ENCODE measurements at places on chromosomes 2 and 18.
A peak's percentile ranks its signal among the peaks of the same experiment; 100 is the strongest.

DNA sequence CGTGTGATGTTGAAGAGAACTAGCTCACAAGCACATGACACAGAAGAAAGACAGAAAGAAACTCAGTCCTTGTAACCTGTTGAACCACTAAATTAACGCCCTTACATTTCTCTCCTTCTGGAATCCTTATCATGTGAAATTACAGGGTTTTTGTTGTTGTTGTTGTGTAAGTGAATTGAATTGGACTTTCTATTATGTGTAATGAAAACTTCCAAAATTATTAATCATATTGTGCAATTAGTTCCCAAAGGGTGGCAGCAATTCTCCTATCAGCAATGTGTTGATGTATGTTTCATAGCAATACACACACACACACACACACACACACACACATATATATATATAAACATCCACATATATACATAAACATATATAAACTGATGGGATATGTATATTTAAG is 402.2 kb upstream of the TCF4 start:
- DNase-seq = no peak

DNA sequence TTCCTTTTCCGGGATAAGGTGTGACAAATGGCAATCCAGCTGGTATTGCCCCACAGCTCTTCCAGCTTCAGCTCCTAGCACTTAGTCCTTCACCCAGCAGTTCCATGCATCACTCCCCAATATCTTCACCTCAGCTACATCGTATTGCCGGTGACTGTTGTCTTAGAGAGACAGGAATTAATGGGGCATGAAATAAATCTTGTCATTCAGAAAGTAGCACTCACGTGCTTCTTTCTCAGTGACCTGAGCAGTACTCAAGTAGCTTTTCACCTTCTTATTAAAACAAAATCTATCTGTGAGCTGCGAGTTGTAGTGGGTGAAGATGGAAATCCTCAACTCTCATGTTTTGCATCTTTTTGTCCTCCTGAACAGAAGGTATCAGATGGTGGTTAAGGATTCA is 72.8 kb downstream of the PTH2R start:
- no peak for DNase-seq

DNA sequence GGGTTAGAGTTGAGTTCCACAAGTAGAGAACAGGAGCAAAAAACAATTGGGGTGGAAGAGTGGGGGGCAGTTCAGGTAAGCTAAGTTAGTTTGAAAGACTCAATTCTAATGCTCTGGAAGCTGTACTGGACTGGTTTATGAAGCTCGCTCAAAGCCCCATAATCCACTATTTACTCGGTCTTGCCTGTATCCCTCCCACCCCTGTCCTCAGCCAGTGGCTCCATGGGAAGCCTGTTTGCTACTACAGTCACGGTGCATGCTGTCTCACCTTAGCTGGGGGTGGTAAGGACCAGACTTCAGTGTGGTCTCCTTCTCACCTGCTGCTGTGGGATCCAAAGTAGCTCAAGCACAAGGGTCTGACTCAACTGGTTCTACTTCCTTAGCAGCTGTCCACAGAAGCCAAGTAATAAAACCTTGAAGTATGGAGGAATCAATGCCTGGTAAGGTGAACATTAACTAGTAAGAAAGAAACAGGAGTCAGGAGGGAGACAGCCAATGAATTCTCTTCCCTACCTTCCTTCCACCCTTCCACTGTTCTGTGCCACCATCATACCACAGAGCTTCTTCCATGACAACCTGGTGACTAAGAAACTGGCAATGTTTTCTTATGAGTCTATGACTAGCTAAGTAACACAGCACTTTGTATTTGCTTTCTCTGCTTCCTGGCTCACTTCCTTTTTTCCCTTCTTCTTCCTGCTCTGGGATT is 230.8 kb downstream of the SRBD1 start:
- no peak for DNase-seq

DNA sequence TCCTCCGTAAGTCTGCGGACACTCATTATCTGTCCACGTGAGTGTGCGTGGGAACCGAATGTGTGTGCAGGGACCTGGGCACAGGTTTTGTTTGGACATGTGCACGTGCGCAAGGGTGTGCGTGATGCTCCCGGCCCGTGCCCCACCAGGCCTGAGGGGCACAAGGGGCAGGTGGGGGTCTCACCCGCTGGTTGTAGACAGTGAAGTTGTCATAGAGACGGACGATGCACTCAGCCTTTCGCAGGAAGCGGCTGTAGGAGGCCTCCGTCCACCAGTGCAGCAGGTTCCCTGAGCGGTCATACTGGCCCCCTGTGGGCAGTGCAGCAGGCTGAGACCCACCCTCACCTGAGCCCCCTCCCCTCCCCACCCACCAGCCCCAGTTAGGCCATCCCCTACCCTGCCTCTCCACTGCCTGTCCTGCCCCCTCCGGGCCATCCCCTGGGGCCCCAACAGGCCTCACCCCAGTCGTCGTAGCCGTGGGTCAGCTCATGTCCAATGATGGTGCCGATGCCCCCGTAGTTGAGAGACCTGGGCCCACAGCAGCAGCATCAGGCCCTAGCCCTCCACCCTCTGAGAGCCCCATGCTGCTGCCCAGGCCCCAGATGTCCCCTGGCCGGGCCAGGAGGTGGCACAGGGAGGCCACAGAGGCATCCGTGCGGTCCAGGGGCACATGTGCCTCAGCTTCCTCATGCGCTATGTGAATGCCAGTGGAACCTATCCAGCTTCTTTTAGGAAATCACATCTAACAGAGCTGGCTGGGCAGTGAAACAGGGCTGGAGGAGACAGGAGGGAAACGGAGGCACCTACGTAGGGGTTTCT is 6.1 kb downstream of the ECEL1 start:
- DNase-seq = no peak

- no peak for DNase-seq
These were observed 162.3 kb upstream of the CCDC68 start for GRCh38 chr18:55121397-55122170.

- DNase-seq = no peak
These were observed 33.4 kb upstream of the SERPINB7 start for GRCh38 chr18:63741769-63742168.

DNA sequence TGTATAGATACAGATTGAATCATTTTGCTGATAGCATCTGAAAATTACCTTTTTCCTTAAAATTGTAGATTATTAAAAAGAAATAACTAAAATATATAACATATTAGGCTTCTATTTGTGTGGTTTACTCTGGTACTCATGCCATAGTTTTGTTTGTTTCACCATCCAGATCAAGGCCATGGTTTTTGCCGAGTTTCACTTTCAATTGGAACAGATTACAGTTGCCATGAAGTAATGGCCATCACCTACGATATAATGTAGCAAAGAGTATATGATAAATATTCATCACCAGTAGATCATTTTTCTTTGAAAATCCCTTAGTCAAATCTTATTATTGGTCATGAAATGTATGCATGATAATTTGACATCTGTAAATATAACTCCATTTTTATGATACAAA is 11.9 kb upstream of the DNAH7 start:
- no peak for DNase-seq

DNA sequence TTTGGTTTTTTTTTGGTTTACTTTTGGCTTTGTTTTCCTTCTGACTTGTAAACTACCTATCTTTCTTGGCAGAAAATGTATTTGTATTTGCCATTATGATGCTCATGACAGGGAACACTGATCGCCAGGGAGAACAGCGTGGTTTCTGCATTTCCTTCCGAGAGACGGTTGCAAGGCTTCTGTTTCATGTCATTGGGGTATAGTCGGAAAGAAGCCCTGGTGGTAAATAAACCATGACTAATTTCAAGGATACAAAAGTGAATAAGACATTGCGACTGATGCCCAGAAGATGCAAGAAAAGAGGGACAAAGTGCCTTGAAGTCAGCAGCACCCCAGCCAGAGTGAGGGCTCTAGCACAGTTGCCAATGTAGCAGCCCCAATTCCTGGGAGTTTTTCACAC is 4.2 kb upstream of the CAPN14 start:
- no peak for DNase-seq

GRCh38 chr2:239934571-239935171 is 90.5 kb downstream of the NDUFA10 start:
- peak; percentile 56 for DNase-seq

GRCh38 chr2:205288686-205289085 is 393.6 kb upstream of the NRP2 start:
- DNase-seq = no peak

DNA sequence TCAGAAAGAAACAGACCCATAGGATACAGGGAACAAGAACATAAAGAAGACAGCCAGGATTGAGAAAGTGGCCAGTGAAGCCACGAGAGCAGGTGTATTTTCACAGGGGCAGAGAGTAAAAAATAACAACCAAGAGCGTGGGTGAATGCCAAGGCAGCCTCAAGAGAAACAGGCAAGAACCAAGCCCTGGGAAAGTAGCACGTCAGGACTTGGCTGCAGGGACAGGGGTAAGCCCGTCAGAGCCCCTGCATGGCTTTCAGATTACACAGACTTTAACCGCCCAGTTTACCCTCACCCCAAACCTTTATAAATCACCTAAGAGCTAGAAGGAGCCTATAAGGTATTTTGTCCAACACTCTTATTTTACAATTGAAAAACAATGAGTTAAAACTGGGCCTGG is 43.7 kb downstream of the ARL4C start:
- peak; percentile 34 for DNase-seq

DNA sequence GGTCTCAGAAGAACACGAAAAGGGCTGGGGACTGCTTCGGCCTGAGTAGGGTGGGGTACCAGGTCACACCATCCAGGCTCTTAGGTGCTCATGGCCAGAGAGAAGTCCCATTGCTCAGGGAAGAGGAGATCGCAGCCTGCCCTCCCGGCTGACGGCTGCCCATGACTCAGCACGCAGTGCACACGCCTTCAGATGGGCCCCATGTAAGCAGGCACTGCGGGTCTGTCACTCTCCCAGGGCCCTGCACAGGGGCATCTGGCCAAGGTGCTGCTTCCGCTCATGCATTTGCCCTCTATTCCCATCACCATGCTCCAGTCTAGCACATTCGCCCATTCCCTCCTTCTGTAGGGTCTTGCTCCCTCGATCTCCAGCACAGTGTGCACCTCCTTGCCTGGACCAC is 34.7 kb downstream of the SFXN5 start:
- no peak for DNase-seq

DNA sequence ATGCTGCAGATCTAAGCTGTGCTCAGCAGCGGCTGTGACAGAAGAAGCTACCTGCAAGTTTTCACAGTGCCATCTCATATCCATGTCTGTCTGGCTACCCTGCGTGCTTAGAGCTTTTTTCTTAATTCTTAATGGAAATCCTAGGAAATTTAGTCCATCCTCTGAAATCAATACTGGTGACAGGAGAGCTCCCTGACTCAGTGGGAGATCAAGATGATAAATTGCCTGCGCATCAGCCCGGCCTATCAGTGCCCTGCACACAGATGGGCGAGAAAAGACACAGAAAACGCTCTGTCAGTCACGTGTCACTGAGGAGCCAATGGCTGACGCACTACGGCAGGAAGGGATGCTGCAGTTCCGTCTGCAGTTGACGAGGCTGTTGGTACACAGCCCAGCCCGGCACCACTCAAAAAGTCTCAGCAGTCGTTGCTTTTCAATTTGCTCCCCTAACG is 819.6 kb upstream of the FSHR start:
- DNase-seq = peak; percentile 60

DNA sequence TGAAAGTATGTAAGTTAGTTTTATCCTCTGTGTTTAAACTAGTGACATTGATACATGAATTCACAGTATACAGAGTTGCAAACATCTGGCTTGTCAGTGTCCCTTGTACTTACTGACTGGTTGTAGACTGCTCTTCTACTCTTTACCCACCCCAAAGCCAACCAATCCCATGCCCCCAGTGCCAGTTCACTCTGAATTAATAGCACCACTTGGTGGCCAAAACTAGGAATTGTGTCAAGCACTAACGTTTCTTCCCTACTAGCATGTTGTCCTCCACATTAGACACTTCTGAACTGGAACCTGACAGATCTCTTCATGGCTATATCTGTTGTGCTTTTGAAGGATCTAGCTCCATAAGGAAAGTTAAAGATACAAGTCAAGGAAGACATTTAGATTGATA is 27.2 kb upstream of the OTX1 start:
- DNase-seq = no peak

- no peak for DNase-seq
These were observed 41.9 kb upstream of the TANC1 start for GRCh38 chr2:158926478-158926948.

DNA sequence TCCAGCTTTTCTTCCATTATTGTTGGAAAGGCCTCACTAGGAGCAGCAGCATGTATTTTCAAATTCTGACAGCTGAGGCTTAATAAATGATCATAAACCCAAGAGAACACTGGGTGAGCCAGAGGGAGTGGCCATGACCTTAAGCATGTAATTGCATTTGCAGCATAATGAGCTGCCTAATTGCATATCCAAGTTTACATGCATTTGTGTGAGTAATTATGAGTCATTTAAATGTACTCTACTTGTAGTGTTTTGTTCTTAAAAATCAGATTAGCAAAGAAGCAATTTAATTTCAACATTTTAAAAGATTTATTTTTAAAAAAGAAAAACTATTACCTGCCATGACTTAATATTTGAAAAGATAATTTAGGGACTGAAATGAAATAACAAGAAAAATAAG is 74.8 kb downstream of the NOL10 start:
- DNase-seq = no peak

GRCh38 chr18:76445275-76445674 is 49.8 kb downstream of the ZNF516 start:
- DNase-seq = no peak

GRCh38 chr2:235564884-235565530 is 71.2 kb downstream of the AGAP1 start:
- no peak for DNase-seq

All from CD4-positive, alpha-beta T cell treated with Interleukin-2 at 100 ng/mL for 4 hours (primary cell).